H1 (cell line): ENCODE measurements at places on chromosomes 6 and 20. TPM values are rescaled to one million over a fixed set of nuclear protein-coding genes. Genes with fewer than 3 reads are reported as not detected.

Gene JPH2
- 1.3 and 1.5 TPM in 2 replicates for total RNA-seq

Gene FRS3
- 3.4 and 3.9 TPM in 2 replicates for total RNA-seq

DNA sequence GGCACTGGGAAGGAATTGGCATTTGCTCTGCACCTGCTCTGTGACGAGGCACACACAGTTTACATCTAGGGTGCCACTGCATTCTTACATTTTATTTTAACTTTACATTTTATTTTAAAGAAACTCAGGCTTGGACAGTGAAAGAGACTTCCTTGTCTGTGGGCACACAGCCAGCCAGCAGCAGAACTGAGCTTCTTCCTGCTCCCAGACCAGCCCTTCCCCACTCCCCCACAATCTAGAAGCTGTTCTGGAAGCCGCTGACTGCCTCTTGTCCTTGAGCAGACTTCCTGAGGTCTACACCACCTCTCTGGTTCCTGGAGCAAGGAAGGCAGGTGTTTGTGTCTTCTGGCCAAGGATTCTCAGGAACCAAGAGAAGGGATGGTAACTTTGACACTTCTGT is 27.9 kb upstream of the CD93 start:
- H3K27me3 ChIP-seq = no peaks in the 10 kb centered on the region
- H3K27ac ChIP-seq = no peak overlapping the region
- DNase-seq = no peak
- no peaks in the 10 kb centered on the region for H3K36me3 ChIP-seq

- no peak for DNase-seq
- H3K36me3 ChIP-seq = peaks cover 10% of the 10 kb centered on the region; the same call in 1 of the 2 replicates
- peaks cover 10% of the 10 kb centered on the region for H3K4me1 ChIP-seq
- no peak overlapping the region for H3K27ac ChIP-seq
These were observed 6.6 kb upstream of the ZBTB22 start for GRCh38 chr6:33324125-33324524.

DNA sequence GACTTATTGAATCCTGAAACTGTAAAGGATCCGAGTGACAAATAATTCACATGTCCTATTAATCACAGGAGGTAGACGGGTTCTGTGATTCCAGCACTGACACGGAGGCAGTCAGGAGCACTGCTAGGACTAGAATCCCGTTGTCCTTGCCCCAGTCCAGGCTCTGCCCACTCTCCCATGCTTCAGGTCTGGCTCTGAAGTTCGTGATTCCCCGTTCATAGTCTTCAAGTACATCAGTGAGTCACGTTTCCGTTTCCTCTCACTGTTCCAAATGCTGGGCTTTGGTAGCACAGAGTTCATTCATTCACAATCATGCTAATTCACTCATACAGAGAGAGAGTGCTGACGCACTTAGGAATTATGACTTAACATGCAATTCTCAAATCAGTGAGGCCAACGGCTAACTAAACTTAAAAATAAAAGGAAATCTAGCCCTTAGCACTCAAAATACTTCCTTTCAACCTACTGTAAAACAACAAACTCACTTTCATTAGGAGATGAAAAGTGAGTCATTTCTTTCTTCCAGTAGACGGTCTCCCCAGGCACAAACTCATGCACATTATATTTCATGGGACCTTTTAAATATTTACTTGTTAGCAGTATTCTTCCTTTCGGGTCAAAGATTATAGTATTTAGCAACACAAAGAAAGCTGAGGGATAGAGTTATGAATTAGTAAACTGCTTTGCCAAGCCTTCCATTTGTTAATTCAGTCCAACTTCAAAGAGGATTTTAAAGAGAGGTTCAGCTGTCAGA is 94.0 kb upstream of the NHSL1 start:
- no peaks in the 10 kb centered on the region for H3K27me3 ChIP-seq
- DNase-seq = no peak
- H3K4me3 ChIP-seq = peak overlapping the region; percentile 44
- H3K36me3 ChIP-seq = no peaks in the 10 kb centered on the region
- peaks cover 3% of the 10 kb centered on the region for H3K4me1 ChIP-seq
- peak overlapping the region; percentile 51; the same call in 1 of the 2 replicates for H3K27ac ChIP-seq

- no peaks in the 10 kb centered on the region for H3K27me3 ChIP-seq
- no peak overlapping the region for H3K4me3 ChIP-seq
- no peak overlapping the region for H3K27ac ChIP-seq
- no peaks in the 10 kb centered on the region for H3K4me1 ChIP-seq
- H3K36me3 ChIP-seq = no peaks in the 10 kb centered on the region
These were observed 95.4 kb upstream of the TENT5A start for GRCh38 chr6:81847866-81848265.

Gene EIF6
- total RNA-seq = 183 and 184 TPM in 2 replicates
